ENCODE measurements at places on chromosomes 6 and 20. TPM values are rescaled to one million over a fixed set of nuclear protein-coding genes. Genes with fewer than 3 reads are reported as not detected.

- DNase-seq = no peak
Measured at GRCh38 chr20:35151736-35152135, 4.6 kb upstream of the EDEM2 start.

GRCh38 chr20:21246161-21246560 is 57.0 kb upstream of the XRN2 start:
- DNase-seq = peak; percentile 25

The DLGAP4 gene
- total RNA-seq = 104 TPM

The HLA-DRB5 gene
- total RNA-seq = not detected

DNA sequence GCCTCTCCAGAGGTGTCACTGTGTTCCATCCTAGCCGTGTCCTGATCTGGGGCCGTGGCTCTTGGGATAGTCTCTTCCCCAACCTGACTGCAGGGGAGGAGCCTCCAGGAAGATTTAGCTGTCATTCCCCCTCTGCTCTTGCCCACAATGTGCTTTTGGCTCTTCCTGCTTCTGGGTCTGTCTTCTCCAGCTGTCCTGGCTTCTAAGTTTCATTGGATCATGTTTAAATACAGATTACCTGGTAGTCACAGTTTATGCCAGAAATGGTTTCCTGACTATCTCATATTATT is 139.1 kb downstream of the ZDHHC14 start:
- no peak for DNase-seq

- DNase-seq = no peak
Measured at GRCh38 chr6:141580988-141581552, 551.7 kb upstream of the GJE1 start.

The ADAM33 gene
- 38.3 TPM for total RNA-seq

DNA sequence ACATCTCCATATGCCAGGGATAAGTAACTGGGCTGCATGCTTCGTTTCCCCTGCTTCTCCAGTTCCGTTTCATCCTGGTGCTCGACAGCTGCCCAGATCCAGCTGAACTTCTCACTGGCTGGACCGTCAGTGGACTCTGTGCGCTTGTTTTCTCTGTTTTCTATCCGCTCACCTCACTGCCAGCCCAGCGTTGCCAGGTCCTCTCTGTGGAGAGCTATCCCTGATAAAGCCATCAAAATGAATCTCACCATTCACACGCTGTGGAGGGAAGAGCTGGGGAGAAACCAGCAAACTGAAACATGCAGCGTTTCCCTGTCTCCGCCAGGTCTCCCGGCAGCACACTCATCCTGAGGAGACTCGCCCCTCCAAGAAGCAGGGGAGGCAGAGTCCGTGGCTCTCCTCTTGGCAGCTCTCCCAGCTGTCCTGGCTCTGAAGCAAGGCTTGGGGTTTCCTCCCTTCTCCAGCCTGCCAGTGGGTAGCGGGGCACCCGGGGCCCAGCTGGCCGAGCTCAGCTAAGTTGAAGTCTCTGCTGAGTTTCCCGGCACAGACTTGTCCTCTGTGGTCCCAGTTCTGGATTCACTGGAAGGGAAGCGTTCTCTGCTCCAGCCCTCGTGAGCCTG is 160.9 kb downstream of the DTNBP1 start:
- DNase-seq = no peak

DNA sequence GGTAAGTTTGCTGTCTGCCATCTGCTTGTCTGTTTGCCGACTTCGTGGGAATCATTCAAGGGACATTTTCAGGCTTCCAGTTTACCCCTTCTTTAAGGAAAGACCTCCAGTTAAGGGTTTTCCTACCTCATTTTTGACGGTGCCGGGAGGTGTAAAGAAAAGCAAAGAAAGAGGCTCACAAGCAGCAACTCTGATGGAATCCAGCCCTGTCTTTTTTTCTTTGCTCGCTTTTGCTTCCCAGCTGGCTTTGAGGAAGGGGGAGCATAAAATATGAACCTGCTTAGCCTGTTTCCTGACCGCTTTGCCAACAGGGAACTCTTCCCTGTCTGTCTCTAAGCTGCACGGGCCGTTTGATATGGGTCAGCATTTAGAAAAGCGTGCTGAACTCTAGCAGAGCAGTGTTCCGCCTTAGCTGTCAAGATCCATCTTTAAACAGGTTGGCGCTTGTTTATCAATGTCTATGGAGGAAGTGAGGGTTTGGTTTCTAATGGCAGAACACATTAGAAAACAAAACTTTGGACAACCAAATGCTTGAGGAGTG is 13.8 kb downstream of the SYTL3 start:
- DNase-seq = peak; percentile 87

The RNF144B gene
- 25.3 TPM for total RNA-seq

DNA sequence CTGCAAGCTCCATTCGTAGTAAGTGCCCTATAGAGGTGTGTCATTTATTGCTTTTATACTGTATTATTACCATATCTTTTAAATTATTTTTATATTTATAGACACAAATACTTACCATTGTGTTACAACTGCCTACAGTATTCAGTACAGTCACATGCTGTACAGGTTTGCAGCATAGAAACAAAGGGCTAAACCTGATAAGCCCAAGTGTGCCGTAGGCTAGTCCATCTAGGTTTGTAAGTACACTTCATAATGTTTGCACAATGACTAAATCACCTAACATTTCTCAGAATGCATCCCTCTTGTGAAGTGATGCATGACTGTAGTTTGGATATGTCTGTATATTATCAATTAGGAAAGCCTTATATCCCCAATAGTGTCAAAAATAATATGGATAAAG is 122.8 kb downstream of the CLVS2 start:
- no peak for DNase-seq

GRCh38 chr20:15487030-15487429 is 1086.2 kb downstream of the KIF16B start:
- no peak for DNase-seq

GRCh38 chr6:109381061-109381746 is 1.1 kb downstream of the CD164 start:
- no peak for DNase-seq
